GM04504 (cell line): ENCODE measurements at places on chromosomes 13 and 19.

DNA sequence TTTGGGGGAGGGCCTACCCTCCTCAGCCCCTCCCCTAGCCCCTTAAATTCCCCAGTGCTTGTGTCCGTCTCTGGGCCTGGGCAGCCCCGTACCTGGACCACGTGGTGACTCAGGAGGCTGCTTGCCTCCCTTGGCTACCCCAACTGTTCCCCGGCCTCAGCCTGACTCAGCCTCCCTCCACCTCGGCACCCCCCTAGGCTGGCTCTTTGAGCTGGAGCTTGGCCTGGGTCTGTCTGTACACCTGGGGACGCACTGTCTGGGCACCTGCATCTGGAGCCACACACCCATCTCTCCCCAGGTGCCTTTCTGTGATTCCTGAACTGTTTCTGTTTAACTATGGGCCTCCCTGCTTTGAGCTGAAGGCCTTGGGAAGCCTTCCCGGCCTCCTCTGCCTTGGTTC is 1.8 kb upstream of the KLK14 start:
- DNase-seq: no peak

DNA sequence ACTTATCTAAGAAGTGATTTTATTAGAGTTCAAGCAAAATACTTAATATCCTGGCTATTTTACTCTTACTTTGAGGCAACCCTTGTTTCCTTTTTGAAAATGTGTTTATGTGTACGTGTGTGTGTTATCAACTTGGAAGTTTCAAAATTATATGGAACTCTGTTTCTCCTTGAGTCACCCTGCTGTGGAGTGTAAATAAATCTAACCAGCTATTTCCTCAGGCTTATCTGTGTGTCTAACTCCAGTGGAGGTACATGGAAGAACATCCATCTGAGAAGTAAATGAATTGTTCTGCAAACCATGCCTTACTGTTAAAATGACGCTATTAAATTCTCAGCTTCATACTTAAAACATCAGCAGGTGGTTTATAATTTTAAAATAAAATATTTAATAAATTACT is 583.4 kb upstream of the SLITRK5 start:
- no peak for DNase-seq

GRCh38 chr19:23507446-23507845 is 112.2 kb upstream of the ZNF91 start:
- no peak for DNase-seq

GRCh38 chr13:50357586-50358118 is 342.4 kb downstream of the KCNRG start:
- DNase-seq: peak; percentile 71

DNA sequence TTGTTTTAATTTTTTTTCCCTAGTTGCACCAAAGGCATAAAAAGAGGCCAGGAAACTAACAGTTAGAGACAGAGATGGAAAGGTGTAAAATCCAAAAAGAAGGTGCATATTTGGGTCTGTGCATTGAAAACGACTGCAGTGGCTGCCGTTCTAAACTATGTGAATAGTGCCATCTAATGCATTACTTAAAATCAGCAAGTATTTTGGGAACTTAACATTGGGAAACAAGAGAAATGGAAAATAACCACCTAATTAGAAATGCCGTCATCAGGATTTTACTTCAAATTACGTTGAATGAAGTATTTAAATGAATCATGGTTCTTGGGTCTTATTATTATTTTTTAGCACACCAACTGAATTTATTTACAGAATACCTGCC is 189.5 kb upstream of the MIR17HG start:
- DNase-seq: no peak

DNA sequence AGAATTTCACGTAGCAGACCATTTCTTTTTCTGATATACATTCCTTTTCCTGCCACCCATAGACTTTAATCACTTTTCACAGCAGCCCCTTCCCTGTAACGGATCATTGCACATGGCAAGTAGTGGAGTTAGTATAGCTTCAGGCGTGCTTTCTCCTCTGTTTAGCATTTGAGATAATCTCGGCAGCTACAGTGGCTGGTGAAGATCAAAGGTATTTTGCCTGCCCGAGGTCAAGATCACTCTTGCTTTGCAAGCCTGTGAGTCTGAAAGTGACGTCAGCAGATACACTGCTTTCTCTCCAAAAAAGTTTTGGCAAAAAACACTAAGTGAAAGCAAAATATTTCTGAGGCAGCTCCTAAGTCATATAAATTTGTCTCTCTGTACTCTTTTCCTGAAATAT is 260.0 kb downstream of the NDFIP2 start:
- DNase-seq: no peak

- no peak for DNase-seq
These were observed 175.0 kb downstream of the STK24 start for GRCh38 chr13:98401934-98402333.

DNA sequence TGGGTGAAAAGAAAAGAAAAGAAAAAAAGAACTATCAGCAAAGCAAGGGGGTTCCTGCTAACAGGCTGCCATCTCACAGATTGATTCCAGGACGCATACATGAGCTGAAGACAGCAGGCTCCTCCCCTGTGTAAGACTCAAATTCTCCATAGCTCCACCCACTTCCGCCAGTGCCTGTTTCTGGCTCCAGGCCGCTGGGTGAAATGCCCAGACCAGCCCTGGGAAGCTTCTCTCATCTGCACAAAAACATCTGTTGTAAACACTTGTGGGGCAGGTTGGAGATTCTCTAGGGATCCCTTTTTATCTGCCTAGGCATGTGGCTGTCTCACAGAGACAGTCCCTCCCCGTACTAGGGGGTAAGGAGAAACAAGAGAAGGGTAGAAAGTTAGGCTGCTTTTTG is 1054.4 kb upstream of the SPRY2 start:
- no peak for DNase-seq

DNA sequence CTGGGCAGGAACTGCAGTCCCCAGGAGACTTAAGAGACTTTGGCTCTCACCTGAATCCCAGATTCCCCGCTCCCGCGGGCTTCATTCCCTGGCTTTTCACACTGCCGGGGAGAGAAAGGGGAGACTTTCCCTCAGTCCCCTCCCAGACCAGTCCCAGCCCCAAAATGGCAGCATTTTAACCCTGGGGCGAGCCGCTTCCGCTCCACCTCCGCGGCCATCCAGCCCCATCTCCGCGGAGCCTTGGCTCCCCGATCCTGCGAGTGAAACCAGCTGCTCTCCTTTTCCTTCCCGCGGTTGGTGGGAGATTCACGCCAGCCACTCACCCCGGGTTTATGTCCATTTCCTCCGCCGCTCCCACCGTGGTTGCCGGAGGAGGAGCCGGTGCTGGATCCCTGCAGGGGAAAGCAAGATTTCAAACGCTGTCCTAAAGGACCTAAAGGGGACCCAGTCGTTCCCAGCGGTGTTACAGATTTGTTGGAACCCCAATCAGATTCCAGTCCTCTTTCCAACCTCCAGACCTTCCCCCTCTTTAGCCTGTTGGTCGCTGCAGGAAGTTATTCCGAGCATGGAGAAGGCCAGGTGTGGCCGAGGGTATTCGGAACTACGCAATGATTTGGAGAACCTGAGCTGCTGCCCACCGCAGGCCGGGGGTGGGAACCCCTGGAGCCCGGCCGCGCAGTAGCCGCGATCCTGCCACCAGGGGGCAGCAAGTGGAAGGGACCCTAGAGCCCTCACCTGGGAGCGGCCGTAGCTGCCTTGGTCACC is 3.4 kb downstream of the DMKN start:
- DNase-seq: no peak

DNA sequence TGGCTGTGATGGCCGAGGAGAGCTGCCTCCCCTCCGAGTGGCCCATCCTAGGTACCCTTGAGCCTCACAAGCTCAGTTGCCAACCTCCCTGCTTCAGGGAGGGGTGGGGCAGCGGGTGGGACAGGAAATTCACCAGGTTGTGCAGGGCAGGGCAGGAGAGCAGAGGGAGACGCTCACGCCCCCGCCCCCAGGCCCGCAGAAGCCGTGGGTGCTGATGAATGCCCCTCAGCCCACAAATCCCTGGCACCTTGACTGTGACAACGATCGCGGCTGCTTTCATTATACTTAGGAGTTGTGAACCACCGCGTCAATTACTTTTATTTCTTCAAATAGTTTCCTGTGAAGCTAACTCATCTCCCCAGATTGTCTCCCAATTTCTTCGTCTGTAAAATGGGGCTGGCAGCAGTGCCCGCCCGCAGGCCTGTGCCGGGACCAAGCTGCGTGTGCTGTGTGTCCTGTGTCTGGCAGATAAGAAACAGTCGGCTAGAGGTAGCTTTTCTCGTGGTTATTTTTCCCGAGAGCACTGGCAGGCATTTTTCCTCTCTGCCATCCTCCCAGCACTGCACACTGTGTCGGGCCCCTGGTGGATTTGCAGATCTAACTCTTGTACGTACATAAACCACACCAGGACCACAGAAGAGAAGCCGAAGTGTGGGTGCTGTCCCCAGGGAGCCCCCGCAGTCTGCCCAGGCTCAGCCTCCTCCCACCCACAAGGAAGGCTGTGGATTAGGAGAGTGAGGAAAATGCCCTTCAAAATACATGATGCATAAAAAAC is 7.9 kb upstream of the RASA3 start:
- DNase-seq: no peak

GRCh38 chr13:67043901-67044300 is 186.2 kb downstream of the PCDH9 start:
- DNase-seq: no peak

DNA sequence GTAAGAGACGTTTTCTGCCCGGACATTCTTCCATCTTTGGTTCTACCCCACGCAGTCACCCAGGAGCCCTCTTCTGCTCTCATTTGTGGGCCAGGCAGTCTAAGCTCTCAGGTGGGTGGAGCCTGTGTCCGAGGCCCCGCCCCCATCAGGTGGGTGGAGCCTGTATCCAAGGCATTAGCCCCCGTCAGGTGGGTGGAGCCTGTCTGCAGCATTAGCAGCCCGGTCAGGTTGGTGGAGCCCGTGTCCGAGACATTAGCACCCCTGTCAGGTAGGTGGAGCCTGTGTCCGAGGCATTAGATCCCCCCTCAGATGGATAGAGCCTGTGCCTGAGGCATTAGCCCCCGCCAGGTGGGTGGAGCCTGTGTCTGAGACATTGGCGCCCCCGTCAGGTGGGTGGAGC is 45.5 kb upstream of the C13orf46 start:
- no peak for DNase-seq

DNA sequence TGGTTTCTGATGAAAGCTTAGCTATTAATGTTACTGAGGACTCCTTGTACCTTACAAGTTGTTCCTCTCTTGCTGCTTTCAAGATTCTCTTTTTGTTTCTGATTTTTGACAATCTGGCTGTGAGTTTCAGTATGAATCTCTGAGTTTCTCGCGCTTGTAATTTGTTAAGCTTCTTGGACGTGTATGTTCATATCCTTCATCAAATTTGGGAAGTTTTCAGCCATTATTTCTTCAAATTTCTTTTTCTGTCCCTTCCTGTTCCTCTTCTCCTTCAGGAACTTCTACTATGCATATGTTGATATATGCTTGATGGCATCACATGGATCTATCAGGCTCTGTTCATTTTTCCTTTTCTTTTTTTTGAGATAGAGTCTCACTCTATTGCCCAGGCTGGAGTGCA is 5.6 kb upstream of the URI1 start:
- DNase-seq: no peak

DNA sequence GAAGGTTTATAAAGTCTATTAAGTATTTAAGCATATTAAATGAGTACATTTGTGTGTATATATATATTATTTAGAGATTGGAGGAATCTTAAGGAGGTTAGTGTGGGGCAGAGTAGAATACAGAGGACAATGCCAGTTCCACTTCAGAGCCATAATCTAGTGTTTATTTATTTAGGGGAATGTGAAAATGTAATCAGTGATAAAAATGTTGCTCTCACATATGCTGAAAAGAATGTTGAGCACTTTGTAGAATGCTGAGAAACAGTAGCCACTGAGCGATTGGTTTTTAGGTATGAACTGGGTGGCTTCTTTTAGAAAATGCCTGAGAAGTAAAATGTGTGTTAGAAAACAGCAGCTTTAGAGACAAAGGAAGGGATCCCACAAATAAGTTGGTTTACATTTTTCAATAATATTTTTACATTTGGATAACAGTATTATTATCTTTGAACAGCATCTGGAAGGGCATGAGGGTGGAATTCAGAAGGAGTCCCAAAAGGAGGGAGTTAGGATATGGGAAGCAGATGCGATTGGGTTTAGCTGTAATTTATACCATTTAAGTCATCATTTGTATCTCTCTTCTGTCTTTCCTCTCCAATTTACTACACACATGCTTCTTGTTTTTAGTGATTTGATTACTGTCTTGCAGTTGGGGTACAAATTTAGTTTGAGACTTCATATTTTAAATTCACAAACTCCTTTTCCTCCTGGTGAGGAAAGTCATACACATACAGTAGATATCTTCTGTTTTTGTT is 68.6 kb downstream of the NDFIP2 start:
- no peak for DNase-seq

DNA sequence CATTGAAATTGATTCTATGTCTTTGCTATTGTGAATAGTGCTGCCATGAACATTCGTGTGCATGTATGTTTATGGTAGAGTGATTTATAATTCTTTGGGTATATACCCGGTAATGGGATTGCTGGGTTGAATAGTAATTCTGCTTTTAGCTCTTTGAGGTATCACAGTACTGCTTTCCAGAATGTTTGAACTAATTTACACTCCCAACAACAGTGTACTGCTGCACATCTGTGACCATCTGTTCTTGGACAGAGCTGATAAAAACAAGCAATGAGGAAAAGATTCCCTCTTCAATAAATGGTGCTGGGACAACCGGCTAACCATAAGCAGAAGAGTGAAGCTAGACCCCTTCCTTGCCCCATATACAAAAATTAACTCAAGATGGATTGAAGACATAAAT is 231.0 kb downstream of the MYO16 start:
- DNase-seq: no peak

DNA sequence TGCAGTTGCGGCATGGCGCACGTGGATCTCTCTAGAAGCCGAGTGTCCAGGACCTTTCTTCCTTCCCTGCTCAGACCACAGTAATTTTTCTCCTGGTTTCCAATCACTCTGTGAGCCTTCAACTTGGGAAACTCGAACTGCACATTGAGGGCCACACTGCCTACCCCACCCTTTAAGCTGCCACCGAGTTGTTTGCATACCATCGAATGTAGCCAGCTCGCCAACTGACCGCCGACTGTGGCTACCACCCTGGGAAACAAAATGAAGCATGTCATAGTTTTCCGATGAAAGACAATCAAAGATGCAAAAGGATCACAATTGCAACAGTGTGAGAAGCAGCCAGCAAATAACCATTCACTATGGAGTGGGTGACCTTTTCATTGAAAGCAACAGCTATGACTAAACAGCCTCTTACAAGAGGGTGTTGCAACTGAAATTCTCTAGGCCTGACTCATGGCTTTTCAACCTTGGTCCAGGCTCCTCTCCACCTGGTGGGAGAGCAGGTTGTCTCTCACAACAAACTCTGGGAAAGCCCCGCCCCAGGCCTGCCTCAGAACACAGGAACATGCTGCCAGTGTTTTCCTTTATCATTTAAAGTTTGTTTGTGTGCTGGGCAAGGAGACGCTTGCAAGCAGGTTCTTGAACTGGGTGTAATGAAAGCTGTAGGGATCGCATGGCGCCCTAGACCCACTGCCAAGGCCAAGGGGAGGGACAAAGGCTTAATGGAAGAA is 141.7 kb upstream of the SERP2 start:
- peak; percentile 46 for DNase-seq

GRCh38 chr13:44300895-44301638 is 72.6 kb upstream of the SERP2 start:
- peak; percentile 52 for DNase-seq

GRCh38 chr19:8615813-8616596 is 5.5 kb upstream of the ADAMTS10 start:
- DNase-seq: no peak

GRCh38 chr19:45514376-45515051 is 7.2 kb downstream of the VASP start:
- no peak for DNase-seq

GRCh38 chr19:55452749-55453346 is 8.6 kb downstream of the ISOC2 start:
- DNase-seq: no peak

- peak; percentile 95 for DNase-seq
These were observed 5.9 kb upstream of the GDF15 start for GRCh38 chr19:18379803-18380747.
